ENCODE measurements at places on chromosomes 12 and 14. TPM values are rescaled to one million over a fixed set of nuclear protein-coding genes. Genes with fewer than 3 reads are reported as not detected.

The NXPH4 gene
- not detected for total RNA-seq

The BORCS5 gene
- total RNA-seq = 7.3 TPM

DNA sequence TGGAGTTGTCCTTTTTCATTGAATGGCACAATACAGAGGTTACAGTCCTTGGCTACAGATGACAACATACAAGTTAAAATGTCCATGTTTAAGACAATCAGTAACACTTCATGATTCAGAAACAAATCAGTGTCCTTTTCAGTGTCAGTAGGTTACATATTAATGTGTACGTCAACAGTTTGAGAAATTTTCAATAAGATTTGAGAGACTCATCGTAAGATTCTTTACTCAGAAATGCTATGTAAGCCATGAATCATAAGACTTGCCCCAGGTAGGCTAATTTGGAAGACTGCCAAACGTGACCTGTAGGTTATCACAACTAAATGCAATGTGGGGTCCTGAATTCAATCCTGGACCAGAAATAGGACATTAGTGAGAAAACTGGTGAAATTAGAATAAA is 3.5 kb downstream of the RDH12 start:
- no peak for DNase-seq

The SLC25A47 gene
- total RNA-seq = not detected

- peak; percentile 56 for DNase-seq
Observed at GRCh38 chr14:76836029-76836630, 9.9 kb downstream of the LRRC74A start.

The DYNLL1 gene
- total RNA-seq = 113 TPM

All from upper lobe of left lung (tissue), 6 donors.